ENCODE measurements at places on chromosomes 7 and 10.

DNA sequence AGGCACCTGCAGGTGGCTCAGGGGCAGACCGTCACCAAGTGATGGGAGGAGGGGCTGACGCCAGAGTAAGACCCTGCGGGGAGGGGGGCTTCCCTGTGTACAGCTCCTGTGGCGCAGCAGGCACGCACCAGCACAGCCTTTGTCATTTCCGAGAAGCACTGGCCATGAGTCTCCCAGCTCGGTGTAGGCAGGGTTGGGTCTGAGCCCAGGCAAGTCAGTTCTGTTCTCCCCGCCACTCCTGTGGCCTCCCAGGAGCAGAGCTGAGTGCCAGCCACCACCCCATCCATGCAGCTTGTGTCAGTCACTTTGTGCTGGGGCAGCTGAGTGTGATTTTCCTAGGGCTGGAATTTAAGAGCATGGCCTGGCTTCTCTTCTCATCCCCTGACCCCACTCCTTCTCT, 13.2 kb downstream of the CPSF4 start:
- DNase-seq, result no peak

DNA sequence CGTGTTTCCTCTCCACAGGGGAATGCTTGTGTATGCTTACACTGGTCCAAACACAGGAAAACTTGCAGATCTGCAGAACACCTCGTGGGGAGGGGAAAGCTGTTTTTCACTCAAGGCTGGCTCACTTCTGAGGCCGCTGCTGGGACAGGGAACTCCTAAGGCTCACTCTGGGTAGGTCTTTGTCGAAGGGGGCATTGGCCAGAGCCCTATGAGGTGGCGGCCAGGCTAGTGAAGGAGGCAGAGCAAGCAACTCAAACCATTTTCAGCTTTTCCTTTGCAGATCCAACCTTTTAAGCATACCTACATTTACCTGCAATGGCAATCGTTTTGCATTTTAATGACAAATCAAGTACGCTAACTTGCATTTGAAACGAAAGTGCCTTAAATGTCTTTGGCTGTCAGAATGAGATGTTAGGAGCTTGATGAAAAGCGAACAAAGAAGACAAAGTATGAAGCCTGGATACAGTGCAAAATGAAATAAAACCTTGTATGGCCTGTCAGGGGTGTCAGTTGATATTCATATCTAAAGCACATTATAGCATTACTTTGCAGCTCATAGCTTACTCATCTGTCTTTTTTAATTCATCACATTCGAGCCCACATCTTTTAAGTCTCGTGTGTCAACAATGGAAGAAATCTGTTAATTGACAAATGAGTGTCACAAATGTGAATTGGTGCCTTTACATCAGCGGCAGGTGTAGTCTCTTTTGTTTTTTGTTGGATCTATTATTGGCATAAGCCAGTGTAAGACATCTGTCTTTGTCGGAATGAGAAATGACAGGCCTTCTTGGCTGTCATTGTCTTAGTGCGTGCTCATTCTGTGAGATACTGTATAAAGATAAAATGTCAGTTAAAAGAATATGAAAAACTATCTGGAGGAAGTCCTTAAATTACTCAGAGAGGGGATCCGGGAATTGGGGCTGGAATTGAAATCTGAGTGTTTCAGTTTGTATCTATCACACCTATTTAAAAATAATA, 30.5 kb downstream of the LRMDA start:
- DNase-seq, result no peak

GRCh38 chr10:29379208-29379607, 90.3 kb downstream of the LYZL1 start:
- DNase-seq, result no peak

- DNase-seq, result no peak
Measured at GRCh38 chr10:113292086-113292485, 260.8 kb upstream of the HABP2 start.

GRCh38 chr10:50501924-50502452, 121.8 kb downstream of the SGMS1 start:
- peak; percentile 25 for DNase-seq

DNA sequence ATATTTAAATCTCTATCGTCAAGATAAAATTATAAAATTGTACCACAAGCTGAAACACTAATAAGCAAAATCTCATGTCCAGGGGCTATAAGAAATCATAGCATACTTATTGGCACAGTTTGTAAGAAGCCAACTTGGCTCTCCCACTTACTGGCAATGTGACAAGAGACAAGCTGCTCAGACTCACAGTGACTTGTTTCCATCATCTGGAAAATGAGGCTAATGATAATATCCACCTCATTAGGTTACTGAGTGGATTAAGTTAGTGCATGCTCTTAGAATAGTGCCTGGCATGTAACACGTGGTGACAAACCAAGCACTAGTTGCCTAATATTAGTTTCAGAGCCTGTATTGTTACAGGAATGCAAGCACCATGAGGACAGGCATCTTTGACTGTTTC, 234.4 kb downstream of the GLI3 start:
- no peak for DNase-seq

GRCh38 chr10:108303149-108303548, 1138.6 kb upstream of the SORCS1 start:
- no peak for DNase-seq

- no peak for DNase-seq
Measured at GRCh38 chr10:124316326-124316725, 102.4 kb downstream of the OAT start.

DNA sequence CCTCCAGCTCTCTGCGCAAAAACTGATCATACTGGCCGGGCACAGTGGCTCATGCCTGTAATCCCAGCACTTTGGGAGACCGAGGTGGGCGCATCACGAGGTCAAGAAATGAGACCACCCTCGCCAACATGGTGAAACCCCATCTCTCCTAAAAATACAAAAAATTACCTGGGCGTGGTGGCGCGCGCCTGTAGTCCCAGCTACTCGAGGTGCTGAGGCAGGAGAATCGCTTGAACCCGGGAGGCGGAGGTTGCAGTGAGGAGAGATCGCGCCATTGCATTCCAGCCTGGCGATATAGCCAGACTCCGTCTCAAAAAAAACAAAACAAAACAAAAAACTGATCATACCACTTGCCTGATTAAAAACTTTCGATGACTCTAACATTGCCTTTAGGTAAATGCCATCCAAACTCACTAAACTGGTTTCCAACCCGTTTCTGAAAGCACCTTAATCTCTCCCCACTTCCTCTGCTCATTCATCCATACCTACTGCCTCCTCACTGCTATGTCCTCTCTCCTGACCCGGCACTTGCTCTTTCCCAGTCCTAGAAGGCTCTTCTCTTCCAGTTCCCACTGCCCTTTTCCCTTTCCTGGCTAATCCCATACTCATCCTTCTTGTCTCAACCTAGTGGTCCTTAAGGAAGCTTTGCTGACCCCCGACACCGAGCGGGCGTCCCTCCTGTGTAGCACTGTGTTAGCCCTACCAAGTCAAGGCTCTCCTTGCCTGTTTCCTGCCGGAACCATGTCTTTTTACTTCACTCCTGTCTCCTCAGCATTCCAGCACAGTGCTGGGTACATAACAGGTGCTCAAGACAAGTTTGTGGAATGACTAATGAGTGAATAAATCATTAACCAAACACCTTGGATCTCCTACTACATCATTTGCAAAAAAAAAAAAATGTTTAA, 686 bp upstream of the MIOS start:
- peak; percentile 11 for DNase-seq

- DNase-seq, result no peak
Measured at GRCh38 chr7:130329681-130330080, 14.9 kb upstream of the CPA5 start.

GRCh38 chr7:5423306-5423975, at the start of gene TNRC18:
TSS of gene TNRC18 (minus strand) at chr7:5423834. CDS start at chr7:5421246, 2,588 bp downstream.
- peak; percentile 78 for DNase-seq

GRCh38 chr7:38391751-38392150, 118.3 kb upstream of the TARP start:
- DNase-seq, result no peak

DNA sequence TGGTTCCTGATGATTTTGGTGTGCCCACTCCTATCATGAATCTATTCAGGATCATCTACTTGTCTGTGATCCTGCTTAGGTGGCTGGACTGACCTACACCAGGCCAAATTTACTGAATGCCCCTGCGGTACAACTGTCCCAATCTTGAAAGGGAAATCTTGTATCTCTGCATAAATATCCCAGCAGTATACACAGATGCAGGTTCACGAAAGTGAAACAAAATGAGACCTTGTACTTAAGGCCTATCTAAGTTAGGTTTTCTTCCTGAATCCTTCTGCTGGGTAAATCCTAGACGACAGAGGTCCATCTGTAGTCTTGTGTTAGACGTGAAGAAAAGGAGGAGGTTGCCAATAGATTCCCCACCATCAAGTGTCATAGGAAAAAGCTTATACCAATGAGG, 85.5 kb upstream of the NOBOX start:
- DNase-seq, result no peak

- DNase-seq, result no peak
Measured at GRCh38 chr7:116601426-116601825, 70.6 kb upstream of the MET start.

GRCh38 chr10:126131341-126131740, 235.0 kb downstream of the FANK1 start:
- no peak for DNase-seq

- no peak for DNase-seq
Measured at GRCh38 chr7:139482662-139483466, 609 bp downstream of the KLRG2 start.

DNA sequence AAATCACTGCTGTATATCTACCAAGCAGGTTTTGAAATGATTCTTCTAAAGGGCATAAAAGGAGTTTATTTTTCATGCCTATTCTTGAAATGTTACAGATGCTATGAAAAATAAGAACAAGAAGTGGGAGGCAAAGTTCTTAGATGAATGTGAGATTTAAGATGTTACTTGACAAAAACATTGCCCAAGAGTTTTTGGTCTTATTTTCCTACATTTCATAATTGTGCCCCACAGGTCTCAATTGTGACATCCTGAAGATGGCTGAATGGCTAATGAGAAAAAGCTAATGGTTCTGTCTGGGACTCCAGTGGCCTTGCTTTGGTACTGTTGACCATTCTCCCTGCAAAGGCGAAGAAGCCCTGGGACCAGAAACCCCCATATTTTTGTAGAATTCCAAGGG, 43.0 kb upstream of the IFRD1 start:
- no peak for DNase-seq

GRCh38 chr10:103171278-103171677, 21.8 kb downstream of the NT5C2 start:
- no peak for DNase-seq

DNA sequence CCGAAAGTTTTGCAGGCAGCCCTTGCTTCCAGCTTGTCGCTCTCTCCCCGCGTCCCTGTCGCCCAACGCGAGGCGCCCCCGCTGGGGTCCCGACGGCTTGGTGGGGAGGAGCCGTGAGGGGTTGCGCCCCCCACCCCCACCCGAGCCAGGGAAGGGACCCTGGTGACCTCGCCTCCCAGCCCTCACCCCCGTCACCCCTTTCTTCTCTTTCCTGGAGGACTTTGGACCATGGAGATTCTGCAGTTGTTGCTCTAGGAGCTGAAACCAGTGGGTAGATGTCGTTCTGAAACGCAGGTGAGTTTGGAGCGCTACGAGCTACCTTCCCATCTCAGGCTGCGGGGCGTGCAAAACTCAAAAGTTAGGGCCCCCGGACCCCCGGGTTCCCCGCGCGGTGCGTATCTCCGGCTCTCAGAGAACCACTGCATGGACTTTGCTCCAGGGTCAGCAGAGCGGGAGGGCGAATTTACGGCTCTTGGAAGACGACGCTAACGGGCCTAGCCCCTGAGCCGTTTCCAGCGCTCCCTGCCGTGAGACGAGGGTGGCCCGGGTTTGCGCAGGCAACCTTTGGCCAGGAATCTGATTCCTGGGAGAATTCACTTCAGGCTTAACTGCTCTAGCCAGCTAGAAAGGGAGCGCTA, 684 bp upstream of the ATXN7L1 start:
- no peak for DNase-seq

DNA sequence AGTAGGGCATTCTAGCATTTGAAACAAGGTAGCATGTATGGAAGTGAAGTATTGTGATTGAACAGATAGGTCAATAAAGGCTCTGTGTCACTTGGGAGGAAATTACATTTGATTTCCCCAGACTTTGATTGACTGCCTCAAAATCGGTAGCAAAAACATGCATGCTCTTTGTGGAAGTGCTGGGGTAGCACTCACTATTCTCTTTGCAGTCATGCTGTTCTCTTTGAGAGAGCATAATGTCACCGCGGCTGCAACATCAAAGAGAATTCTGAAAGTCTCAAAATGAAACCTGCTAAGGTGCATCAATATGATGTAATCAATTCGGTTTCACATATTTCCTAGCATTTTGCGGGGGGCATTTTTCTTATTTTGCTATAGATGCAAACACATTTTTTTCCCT, 64.2 kb downstream of the ARMC3 start:
- DNase-seq, result peak; percentile 48

DNA sequence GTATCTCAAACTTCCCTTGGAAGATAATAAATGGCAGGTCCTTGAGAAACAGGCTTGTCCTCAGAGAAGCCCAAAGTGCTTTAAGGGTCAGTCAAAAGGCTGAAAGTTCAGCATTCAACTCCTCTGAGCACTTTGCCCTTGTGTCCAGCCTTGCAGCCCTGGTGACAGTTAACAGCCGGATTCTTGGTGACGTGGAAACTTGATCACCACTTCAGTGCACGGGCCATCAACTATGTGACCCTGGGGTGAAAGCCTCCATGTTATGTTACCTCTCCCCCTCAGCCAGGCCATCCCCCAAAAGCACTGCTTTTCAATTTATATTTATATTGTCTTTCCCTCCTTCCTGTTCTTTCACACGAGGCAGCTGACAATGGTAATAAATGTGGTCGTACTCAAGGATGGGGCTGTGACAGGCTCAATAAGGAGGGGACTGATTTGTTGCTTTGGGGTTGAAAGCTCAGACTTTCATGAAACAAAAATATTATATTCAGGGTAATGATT, 164.0 kb upstream of the NRP1 start:
- no peak for DNase-seq

- no peak for DNase-seq
Measured at GRCh38 chr7:40120020-40120419, 14.4 kb downstream of the MPLKIP start.

DNA sequence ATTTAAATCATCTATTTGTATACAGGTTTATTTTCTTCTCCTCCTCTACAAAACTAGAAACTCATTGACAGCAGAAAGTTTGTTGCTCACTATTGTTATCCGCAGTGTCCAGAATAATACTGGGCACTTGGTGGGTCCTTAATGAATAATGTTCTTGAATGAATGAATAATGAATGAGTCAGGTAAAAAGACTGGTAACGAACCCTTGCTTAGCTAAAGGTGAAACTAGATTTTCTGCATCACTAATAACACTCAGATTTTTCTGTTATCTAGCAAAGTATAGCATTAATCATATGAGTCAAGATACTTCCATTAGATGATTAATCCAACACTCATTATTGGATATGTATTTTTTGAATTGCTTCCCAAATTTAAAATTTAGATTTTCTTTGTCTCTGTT, 953.2 kb downstream of the SORCS3 start:
- DNase-seq, result no peak

GRCh38 chr7:78377532-78377931, 579.0 kb downstream of the PHTF2 start:
- DNase-seq, result no peak

All from GM10248 (cell line).